ENCODE measurements at places on chromosomes 5 and 9.

DNA sequence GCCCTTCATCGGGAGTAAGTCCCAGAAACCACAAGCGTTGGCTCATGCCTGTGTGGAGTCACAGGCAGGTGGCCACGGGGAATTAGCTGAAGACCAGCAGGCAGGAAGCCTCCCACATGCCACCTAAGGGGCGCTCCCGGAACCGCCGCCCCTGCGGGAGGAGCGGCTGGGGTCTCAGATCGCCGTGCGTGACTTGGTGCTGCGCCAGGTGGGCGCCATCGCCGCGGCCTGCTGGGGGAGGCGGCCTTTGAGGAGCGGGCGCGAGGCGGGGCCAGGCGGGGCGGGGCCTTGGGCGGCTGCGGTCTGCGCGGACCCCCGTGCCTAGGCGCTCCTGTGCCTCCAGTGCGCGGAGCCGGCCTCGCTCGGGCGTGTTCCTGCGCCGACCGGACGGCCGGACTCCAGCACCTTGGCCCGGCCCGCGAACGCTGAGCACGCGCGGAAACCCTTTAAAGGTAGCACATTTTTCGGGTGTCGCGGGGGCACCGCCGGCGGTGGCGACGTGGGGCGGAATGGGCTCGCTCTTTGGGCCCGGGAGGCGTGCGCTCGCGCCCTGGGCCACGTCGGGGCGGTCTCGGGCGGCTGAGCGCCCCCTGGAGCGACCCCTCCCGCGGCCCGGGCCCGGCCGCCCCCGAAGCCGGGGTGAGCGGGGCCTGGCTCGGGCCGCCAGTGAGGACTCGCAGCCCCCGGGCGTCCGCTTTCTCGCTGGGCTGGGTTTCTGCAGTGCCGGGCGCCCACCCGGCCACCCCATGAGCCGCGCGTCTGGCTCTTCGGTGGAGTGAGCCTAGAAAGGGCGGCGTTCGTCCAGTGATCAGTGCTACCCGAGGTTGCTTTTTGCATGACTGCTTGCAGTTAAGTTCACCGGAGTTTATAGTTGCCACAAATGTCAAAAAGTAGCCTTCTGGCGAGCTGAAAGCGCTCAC lies 24.5 kb downstream of the LECT2 start:
- no peak for DNase-seq

GRCh38 chr5:109199289-109199688 lies 210.5 kb downstream of the PJA2 start:
- no peak for DNase-seq

DNA sequence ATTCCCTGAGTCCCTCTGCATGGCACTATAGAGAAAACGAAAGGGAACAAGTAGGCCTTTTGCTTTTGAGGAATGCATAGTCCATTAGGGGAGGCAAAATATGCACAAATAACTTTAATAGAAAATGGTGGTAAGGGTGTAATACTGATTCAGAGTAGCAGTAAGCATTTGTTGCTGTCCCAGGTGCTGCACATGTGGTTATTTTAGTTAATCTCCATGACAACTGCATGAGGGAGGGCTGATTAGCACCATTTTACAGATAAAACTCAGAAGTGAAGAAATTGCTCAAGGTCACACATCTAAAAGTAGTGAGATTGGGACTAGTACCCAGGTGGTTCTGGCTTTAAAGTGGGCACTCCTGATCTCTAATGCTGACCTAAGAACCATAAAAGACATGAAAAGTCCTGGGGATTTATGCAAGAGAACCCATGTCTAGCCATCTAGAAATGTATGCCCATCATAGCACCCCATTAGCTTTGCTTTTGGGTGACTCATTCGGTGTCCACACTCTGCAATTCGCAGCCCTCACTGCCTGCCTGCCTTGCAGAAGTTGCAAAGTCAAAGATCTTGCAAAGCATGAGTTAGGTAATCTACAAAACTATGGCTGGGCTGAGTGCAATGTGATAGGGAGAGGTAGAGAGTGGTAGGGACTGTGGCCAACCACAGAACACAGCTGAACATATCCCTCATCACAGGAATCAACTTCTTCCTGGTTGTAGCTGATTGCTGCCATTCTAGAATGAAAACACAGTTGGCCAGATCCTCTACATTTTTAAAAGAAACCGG lies 195.2 kb downstream of the PTTG1 start:
- DNase-seq, result no peak

GRCh38 chr9:113468716-113469448 lies 5.4 kb downstream of the RGS3 start:
- no peak for DNase-seq

GRCh38 chr5:177591690-177592009 lies 353 bp upstream of the TMED9 start:
- DNase-seq, result no peak

DNA sequence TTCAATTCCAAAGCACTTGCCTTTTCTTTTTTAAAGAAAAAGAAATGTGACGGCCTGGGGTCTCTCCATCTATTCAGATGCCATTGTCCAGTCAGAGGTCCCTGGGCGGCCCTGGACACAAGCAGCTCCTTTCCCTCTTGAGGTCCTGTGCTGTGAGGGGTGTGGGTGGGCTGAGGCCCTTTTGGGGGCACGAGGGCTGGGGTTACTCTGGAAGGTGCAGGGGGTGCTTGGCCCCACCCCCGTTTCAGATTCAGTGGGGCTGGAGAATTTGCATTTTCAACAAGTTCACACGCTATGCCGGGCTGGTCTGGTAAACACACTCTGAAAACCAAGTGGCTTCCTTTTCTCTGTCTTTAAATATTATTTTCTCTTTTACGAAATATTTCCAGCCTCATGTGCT lies 91.4 kb upstream of the PHYKPL start:
- no peak for DNase-seq

DNA sequence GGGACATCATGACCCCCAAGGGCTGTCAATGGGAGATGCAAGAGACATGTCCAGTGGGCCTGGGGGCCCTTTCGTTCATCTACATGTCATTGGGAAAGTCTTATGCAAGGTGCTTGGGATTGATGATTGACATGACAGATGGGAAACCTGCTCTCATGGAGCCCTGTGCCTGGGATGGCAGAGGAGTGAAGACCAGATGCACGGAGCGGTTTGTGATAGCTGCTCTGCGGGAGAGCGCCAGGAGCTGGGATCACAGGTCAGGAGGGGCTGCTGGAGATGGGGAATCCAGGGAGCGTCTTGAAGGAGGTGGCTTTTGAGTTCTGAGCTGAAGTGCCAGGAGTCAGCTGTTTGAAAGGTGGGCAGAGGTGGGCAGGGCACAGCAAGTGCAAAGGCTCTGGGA lies 104.3 kb downstream of the FGF18 start:
- no peak for DNase-seq

- no peak for DNase-seq
These were observed 11.5 kb upstream of the ALDH1B1 start for GRCh38 chr9:38380872-38381534.

- DNase-seq, result no peak
These were observed 53.2 kb upstream of the UBTD2 start for GRCh38 chr5:172336676-172337285.

- peak; percentile 45 for DNase-seq
These were observed 79.3 kb downstream of the RXRA start for GRCh38 chr9:134405527-134405926.

DNA sequence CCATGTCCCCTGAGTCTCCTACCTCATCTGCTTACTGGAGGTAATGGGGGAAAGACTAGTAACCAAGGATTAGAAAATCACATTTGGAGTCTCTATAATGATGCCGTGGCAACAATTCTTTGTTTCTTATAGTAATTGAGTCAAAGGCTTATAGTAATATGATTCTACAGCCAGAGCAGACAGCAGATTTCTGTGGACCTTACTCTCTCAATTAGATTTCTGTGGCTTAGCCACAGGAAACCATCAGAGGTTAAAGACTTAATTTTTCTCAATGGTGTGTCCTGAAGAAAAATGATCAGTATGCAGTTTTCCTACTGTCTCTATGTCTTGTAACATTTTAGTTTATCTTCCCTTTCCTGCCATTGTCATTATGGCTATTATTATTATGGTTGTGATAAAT lies 59.3 kb upstream of the CD180 start:
- DNase-seq, result no peak

GRCh38 chr5:141547488-141547887 lies 58.6 kb downstream of the PCDHGC5 start:
- DNase-seq, result no peak

DNA sequence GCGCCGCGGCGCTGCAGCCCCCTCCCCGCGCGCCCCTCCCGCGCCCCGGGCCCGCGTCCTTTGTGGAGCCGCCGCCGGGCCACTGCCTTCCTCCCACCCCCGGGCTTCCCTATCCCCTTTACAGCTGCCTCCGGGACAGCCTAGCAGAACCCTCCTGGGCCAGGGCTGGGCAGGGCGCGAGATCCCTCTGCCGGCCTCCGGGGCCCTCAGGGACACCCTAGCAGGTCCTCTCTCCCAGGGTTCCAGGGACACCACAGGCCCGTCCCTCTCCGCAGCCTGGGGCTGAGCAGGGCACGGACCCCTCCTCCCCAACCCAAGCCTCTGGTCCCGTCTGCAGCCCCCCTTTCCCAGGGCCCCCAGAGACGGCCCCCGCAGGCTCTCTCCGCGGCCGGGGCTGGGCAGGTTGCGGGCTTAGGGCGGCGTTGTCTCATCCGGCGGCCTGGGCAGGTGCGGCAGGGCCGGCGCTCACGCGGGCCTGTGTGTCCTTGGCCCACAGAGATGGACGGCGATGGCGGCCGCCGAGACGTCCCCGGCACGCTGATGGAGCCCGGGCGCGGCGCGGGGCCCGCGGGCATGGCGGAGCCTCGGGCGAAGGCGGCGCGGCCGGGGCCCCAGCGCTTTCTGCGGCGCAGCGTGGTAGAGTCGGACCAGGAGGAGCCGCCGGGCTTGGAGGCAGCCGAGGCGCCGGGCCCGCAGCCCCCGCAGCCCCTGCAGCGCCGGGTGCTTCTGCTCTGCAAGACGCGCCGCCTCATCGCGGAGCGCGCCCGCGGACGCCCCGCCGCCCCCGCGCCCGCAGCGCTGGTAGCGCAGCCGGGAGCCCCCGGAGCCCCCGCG lies 710 bp downstream of the WNK2 start:
- no peak for DNase-seq

DNA sequence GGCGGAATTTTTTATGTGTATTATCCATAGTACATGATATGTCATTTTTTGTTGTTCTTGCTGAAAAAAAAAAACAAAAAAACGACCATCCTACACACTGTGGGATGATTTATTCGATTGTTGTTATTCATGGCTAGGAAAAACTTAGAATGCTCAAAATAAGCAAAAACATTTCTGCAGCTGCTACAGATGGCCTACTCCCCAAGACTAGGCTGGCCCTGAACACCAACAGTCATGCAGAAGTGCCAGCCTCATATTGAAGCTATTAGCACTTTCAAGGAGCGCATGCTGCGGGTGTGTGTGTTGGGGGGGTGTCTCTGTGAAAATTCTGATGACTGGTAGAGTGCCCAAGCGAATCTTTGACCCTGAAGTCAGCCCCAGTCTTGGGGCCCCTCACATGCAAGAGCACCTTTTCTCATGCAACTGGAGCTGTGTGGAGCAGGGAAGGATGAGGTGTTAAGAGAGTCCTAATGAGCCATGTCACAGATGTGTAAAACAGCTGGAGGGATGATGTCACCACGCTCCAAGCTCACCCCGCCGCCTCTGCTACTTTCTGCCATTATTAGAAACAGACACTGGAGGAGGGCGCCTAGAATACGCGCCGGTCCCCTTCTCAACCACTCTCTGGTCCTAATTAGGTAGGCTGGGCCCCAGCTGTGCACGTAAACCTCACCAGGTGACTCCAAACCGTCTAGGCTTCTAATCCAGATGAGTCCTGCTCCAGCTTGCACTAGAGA lies 61.0 kb upstream of the SMIM23 start:
- no peak for DNase-seq

DNA sequence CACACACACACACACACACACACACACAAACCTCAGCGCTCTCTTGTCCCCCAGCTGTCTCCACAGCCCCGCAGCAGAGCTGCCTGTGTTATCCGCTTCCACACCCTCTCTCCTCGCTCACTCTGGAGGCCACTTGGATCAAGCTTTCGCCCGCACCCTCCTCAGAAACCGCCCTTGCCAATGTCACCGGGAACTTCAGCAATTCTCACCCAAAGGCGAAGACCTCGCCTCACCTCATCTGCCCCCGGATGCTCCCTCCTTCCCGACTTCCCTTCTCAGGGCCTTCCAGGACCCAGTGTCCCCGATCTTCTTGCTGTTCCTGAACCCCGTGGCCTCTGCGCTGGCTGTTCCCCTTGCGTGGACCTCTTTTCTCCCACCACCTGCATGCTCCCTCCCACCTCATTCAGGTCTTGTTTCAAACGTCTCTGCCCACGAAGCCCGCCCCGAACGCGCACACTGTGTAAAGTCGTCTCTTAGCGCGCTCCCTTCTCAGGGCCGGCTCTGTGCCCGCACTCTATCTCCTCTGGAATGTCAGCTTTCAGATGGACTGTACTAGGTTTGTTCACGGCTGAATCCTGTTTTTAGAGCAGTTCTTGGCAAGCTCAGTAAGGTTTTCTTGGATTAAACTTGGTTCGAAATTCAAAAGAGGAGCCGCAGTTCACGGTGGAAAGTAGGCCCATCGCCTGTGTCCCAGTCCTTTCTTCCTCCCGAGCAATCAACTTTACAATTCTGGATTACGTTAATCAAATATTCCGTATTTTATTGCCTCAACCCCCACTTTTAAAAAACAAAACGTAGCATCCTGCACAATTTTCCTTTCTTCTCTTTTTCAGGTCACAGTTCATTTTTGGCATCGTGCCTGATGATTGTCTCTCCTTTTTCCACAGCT lies 1.0 kb upstream of the TRIM7 start:
- DNase-seq, result no peak

Data from NAMALWA (cell line).